PC-9 (cell line): ENCODE measurements at places on chromosomes 2 and 18. TPM values are rescaled to one million over a fixed set of nuclear protein-coding genes. Genes with fewer than 3 reads are reported as not detected.

DNA sequence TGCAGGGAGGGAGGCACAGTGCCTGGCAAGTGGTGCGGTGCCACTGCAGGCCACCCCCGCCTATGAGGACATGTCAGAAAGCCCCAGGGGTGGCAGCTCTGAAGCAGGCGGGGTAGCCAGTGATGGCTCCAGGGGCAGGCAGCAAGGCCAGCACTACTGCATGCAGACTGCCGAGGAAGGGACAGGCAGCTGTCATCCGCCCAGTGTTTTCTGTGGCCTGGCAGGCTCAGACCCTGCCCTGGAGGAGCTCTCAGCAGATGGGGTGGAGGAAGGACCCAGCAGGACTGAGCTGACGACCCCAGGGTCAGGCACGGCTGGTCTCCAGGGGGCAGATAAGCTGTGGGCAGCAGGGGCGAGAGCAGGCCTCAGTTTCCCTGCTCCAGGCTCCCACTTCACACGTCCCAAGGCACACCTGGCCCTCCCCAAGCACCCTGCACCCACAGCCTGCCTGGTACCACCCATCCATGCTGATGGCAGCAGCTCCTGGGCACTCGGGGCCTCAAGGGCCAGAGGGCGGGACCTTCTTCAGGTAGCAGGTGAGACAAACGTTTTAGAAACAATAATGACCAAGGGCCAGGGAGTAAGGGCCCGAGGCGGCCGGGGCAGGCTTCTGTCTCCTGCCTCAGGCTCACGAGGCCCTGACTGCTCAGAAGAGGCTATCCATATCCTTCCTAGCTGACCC is 48.5 kb downstream of the HS6ST1 start:
- H3K27me3 ChIP-seq, result no peaks in the 10 kb centered on the region
- no peak overlapping the region for H3K4me3 ChIP-seq
- H3K27ac ChIP-seq, result no peak overlapping the region
- H3K4me1 ChIP-seq, result 0 out of 2 replicates have a peak, but pooled peaks cover 2% of the 10 kb centered on the region
- H3K36me3 ChIP-seq, result peaks cover 3% of the 10 kb centered on the region; the same call in 1 of the 2 replicates

DNA sequence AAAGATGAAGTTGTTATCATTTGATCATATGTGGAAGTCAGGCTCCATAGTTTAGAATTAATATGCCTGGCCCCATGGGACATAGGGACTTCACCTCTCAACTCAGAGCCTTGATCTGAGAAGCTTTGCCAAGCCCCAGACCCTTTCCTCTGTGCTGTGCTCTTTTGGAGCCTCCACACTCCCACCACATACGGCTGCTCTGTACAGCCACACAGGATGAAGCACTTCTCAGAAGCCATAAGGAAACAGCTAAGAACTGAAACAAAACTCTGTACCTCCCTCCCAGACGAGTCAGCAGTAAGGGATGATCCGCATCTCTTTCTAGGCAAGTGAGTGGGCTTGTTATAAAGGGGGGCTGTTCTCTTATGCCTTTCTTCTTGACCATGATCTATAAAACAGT is 66.5 kb downstream of the CAB39 start:
- peaks cover 47% of the 10 kb centered on the region for H3K36me3 ChIP-seq
- peaks cover 84% of the 10 kb centered on the region for H3K4me1 ChIP-seq
- no peaks in the 10 kb centered on the region for H3K27me3 ChIP-seq
- peak overlapping the region; percentile 91 for H3K27ac ChIP-seq

- H3K36me3 ChIP-seq, result no peaks in the 10 kb centered on the region
- H3K27me3 ChIP-seq, result no peaks in the 10 kb centered on the region
- no peak for DNase-seq
- no peaks in the 10 kb centered on the region for H3K4me1 ChIP-seq
These were observed 39.3 kb downstream of the CENPO start for GRCh38 chr2:24832521-24832920.

DNA sequence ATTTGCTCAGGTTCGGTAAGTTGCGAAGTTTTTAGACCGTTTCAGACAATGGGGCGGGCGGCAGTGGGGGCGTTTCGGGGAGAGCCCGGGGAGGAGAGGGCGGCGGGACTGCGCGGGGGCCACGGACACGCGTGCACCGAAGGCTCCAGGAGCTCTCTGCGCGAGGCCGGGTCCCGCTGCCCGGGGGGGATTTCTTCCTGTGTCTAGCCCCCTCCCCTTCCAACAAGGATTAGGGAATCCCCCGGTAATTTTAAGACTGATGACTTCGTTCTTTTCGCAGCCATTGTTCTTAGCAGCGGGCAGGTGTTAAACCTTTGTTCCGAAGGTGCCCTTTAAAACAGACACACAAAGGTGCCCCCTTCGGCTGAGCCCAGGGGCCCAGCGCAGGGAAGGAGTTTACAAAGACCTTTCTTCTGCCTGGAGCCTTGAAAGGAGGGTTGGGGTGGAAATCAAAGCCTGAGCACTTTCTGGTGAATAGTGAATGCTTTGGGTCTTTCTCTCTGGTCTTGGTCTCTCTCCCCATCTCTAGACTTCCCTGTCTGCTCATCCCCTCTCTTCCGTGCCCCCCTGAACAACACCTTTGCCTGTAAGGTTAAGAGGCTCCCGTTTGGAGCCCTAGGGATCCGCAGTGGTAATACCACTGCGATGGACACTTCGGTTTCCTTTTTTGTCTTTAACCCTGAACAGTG is 2.1 kb downstream of the TRIB2 start:
- H3K27me3 ChIP-seq, result no peaks in the 10 kb centered on the region
- DNase-seq, result peak; percentile 34
- H3K4me3 ChIP-seq, result peak overlapping the region; percentile 96

GRCh38 chr2:73561422-73561821 is 80.8 kb downstream of the NAT8 start:
- no peak overlapping the region for H3K4me3 ChIP-seq
- peak; percentile 43 for DNase-seq
- H3K36me3 ChIP-seq, result 0 out of 2 replicates have a peak, but pooled peaks cover 11% of the 10 kb centered on the region
- peak overlapping the region; percentile 49; the same call in 1 of the 2 replicates for H3K27ac ChIP-seq
- H3K27me3 ChIP-seq, result no peaks in the 10 kb centered on the region

UPP2 gene
- total RNA-seq, result not detected in 2 replicates

GRCh38 chr2:26177122-26177521 is 4.2 kb downstream of the GAREM2 start:
- no peaks in the 10 kb centered on the region for H3K36me3 ChIP-seq
- no peak overlapping the region for H3K4me3 ChIP-seq
- H3K27ac ChIP-seq, result no peak overlapping the region
- H3K27me3 ChIP-seq, result no peaks in the 10 kb centered on the region
- no peaks in the 10 kb centered on the region for H3K4me1 ChIP-seq
- DNase-seq, result no peak

BMP10 gene
- total RNA-seq, result not detected in 2 replicates

ALPI gene
- not detected in 2 replicates for total RNA-seq

C18orf54 gene
- 6.7 and 7.6 TPM in 2 replicates for total RNA-seq

DNA sequence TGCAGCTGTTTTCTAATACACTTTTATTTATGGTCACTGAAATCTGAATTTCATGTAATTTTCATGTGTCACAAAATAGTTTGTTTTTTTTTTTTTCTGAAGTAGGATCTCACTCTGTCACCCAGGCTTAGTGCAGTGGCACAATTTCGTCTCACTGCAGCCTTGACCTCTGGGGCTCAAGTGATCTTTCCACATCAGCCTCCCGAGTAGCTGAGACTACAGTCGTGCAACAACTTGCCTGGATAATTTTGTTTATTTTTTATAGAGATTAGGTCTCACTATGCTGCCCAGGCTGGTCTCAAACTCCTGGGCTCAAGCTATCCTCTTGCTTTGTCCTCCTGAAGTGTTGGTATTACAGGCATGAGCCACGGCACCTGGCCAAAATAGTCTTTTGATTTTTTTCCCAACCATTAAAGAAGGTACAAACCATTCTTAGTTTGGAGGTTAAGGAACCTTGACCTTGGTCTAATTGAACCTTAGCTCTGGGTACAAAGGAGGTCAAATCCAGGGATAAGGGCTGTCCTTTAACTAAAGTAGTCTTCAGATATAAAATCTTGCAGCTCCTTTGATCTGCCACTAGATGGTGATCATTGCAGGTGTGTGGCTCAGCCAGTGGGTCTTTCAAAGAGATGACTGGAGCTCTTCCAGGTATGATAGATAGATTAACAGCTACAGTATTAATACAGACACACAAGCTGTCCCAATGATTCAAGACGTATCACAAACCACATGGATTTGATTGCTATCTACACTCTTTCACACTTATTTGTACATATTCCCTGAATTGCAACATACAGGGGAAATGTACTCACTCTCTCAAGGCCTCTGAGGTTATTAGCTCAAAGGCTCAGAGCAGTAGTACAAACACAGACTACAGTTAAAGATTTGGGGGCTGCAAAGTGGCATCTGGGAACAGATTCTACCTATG is 4.7 kb upstream of the KRCC1 start:
- no peak overlapping the region for H3K4me3 ChIP-seq
- H3K36me3 ChIP-seq, result no peaks in the 10 kb centered on the region
- H3K4me1 ChIP-seq, result peaks cover 9% of the 10 kb centered on the region; the same call in 1 of the 2 replicates
- H3K27me3 ChIP-seq, result no peaks in the 10 kb centered on the region
- DNase-seq, result peak; percentile 15

- no peak overlapping the region for H3K4me3 ChIP-seq
- no peaks in the 10 kb centered on the region for H3K36me3 ChIP-seq
- no peaks in the 10 kb centered on the region for H3K27me3 ChIP-seq
- H3K4me1 ChIP-seq, result peaks cover 12% of the 10 kb centered on the region; the same call in 1 of the 2 replicates
- DNase-seq, result no peak
- no peak overlapping the region for H3K27ac ChIP-seq
These were observed 13.5 kb downstream of the RASGRP3 start for GRCh38 chr2:33489835-33490431.

EPC2 gene
- 15.8 and 29.8 TPM in 2 replicates for total RNA-seq

DNA sequence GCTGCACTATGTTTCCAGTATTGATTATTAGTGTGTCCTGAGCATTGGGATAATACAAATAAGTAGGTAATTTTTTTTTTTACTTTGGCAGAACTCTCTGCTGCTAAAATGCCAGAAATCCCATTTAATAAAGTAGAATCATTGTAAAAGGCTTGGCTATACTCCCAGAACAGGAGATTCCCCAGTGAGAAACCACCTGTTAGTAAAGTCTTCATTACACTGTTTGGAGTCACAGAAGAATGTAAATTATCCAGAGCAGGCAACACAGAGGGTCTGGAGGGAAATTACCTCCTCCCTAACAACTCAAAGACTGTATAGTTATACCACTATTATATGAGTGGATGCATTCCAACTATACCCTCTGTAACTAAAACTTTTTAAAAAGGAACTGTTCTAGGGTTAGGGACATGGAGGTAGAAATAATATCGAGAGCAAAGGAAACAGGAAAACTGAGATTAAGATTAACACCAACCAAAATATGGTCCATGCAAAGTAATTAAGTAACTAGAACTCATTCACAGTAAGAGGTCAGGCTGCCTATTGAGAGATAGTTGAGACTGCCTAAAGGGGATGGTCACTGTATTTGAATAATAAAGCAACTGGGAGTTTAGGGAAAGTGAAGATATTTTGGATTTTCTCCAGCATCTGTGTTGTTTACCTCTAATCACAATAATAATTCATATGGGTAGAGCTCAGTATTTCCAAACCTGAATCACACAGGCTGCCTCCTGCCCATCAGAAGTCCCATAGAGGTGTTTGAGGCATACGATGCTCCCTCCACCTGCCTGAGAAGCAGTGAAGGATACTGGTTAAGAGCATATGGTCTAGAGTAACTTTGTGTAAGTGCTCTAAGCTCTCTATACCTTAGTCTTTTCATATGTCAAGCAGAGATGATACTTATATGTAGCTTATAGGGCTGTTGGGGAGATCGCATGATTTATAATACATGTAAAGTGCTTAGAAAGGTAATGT is 34.4 kb downstream of the MAP2 start:
- H3K27me3 ChIP-seq, result no peaks in the 10 kb centered on the region
- no peak overlapping the region for H3K4me3 ChIP-seq
- no peak overlapping the region for H3K27ac ChIP-seq
- H3K36me3 ChIP-seq, result no peaks in the 10 kb centered on the region

PLA2R1 gene
- 0.33 and 0.40 TPM in 2 replicates for total RNA-seq

GRCh38 chr2:141927536-141927935 is 203.3 kb downstream of the LRP1B start:
- no peaks in the 10 kb centered on the region for H3K27me3 ChIP-seq
- no peak overlapping the region for H3K27ac ChIP-seq
- DNase-seq, result no peak
- H3K4me3 ChIP-seq, result no peak overlapping the region

DNA sequence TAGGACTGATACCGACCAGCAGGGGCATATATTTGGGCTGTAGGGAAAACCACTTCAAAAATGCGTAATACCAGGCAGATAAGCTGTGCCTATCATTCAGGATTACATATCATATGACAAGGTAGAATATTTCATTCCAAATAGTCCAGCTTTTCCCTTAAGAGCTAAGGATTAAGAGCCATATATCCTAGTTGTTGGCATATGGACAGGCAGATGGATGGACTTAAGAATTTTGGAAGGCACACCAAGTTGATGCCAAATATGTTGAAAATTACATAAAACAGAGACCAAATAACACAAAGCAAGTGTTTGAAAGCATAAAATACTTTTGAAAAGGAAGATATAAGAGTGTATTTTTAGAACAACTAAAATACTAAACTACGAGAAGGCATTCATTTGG is 52.1 kb downstream of the LRRTM4 start:
- H3K27ac ChIP-seq, result no peak overlapping the region
- no peaks in the 10 kb centered on the region for H3K27me3 ChIP-seq
- no peaks in the 10 kb centered on the region for H3K4me1 ChIP-seq
- no peaks in the 10 kb centered on the region for H3K36me3 ChIP-seq
- DNase-seq, result no peak

NXPH2 gene
- not detected in 2 replicates for total RNA-seq

GRCh38 chr2:84919885-84920580 is 14.6 kb downstream of the TMSB10 start:
- peak overlapping the region; percentile 93 for H3K27ac ChIP-seq
- no peaks in the 10 kb centered on the region for H3K27me3 ChIP-seq
- peaks cover 17% of the 10 kb centered on the region for H3K4me1 ChIP-seq
- DNase-seq, result peak; percentile 56
- no peaks in the 10 kb centered on the region for H3K36me3 ChIP-seq

DNA sequence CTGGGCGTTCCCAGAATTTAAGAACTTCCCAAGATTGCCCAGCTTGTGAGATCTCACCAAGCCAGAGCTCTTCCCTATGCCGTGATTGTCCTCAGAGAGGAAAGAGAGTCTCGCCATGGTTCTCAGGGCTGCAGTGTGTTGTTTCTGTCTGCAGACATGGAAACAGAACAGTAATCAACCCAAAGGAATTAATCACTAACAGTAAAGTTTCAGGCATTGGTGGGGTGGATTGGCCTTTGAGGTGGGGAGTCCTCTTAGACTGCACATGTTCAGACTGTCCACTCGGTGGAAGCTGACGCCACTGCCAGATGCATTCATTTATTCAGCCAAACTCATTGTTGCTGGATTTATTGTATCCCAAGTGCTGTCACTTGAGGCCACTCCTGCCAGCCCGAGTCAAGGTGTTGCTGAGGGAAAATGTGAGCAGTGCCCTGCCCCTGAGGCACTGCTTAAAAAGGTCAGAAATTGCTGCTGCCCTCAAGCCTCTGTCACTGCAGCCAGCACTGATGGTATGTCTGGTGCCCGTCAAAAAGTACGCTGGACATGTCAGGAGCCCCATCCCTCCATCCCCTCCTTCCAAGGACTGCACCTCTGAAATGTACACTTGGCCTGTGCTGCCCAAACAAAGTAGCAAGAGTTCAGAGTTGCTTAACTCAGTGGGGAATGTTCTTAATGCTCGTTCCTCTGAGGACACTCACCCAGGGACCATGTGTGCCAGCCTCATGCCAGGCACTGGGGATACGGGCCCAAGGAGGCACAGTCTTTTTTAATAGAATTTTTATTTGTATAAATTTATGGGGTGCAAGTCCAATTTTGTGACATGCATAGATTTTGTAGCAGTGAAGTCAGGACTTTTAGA is 201.0 kb downstream of the GLI2 start:
- H3K27me3 ChIP-seq, result no peaks in the 10 kb centered on the region
- no peak overlapping the region for H3K4me3 ChIP-seq
- H3K27ac ChIP-seq, result no peak overlapping the region
- no peak for DNase-seq
- peaks cover 25% of the 10 kb centered on the region for H3K4me1 ChIP-seq
- no peaks in the 10 kb centered on the region for H3K36me3 ChIP-seq
